ENCODE measurements at places on chromosomes 5 and 9.

DNA sequence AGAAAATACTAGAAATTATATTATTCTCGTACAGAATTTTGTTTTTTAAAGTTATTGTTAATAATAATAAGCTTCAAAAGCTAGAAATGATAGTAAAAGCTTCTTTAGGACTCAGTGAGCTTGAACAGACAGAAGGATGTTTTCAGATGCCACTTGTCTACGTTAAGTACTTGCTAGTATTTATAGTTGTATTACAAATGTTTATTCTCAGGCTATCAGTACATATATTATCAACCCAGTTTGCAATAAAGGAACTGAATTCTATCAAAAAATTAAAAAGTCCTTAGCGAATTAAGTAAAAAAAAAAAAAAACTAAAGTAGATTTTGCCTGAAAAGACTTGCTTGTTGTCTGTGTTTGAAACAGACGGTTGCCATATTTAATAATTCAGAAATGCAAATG is 23.9 kb downstream of the HCN1 start:
- no peak for DNase-seq

- DNase-seq: no peak
Observed at GRCh38 chr5:112996830-112997374, 20.3 kb downstream of the DCP2 start.

DNA sequence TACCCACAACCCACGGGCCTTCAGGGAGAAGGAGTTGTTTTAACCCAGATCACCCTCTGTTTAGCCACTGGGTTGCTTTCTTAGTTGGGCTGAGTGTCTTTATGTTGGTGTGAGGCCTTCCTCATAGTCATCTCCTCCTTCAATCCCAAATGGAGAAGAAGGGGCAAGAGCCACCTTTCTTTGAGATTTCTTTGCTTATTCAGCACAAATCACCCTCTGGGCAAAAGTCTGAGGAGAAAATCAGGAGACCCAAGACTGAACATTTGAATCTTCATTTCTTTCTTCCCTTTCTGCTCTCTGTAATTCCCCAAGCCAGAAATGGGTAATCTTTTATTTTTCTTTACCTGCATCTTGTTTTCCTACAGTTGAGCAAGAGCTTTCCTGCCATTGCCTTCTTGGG is 329.0 kb downstream of the TLE4 start:
- no peak for DNase-seq

- no peak for DNase-seq
Observed at GRCh38 chr5:178398901-178399700, 166.5 kb upstream of the PHYKPL start.

DNA sequence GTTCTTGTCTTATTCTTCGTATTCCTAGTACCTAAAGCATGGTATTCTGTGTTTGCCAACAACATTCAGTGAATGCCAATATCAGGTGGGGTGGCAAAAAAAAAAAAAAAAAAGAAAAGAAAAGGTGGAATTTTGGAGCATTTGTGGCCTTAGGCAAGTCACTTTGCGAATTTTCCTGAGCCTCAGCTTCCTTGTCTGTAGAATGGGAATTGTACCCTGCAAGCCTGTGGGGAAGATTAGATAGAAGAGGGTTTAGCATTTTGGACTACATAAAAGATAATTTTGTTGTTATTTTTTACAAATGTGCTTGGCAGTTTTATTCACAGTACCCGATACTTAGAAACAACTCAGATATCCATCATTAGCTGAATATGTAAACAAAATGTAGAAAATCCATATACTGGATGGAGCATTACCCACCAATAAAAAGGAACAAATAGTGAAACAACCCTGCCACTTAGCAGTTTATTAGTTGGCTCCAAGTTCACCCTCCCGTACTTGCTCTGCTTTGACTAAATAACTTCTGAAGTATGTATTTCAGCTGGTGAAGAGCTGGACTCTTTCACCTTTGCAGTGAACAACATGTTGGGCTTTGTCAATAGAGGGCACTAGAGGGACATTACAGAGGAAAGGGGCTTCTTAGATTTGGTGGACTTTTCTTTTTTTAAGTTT is 13.6 kb downstream of the UBE2D2 start:
- DNase-seq: peak; percentile 50

- DNase-seq: no peak
Observed at GRCh38 chr5:85108471-85108870, 723.8 kb upstream of the EDIL3 start.

- no peak for DNase-seq
Observed at GRCh38 chr5:124030043-124030491, 518.1 kb downstream of the CSNK1G3 start.

DNA sequence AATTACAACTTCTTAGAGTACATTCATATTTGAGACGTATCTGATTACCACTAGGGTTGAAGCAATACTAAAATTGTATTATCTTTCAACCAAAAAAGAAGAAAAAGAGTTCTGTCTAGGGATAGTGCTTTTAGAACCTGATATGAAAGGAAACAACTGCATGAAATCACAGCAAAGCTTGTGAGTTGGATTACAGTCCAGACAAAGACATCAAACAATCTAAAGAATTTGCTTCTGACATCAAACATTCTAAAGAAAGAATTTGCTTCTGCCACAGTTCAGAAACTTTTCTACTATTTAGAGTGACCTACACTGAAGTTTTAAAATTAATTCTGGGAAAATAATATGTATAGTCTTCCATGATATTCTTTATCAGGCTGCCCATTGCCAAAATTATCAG is 1141.1 kb upstream of the ACO1 start:
- DNase-seq: no peak

DNA sequence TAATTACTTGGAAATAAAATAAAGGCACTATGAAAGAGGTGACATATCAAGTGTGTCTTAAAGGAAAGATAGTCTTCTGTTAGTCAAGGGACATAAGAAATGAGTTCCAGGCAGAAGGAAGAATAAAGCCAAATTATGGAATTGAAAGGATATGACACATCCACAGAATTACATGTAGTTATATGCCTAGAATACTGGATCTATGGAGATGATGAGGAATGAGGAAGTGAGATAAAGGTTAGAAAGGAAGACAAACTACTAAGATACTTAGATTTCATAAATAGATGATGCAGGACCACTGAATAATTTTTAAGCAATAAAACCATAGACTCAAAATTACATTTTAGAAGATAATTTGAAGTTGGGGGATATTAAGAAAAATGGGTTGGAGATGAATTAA is 609.8 kb downstream of the PTPRD start:
- no peak for DNase-seq

- no peak for DNase-seq
Observed at GRCh38 chr9:69760278-69760610, 433 bp upstream of the PTAR1 start.

- DNase-seq: no peak
Observed at GRCh38 chr5:5979761-5980537, 398.4 kb downstream of the MED10 start.

GRCh38 chr9:97752274-97752673 is 55.1 kb upstream of the XPA start:
- DNase-seq: no peak

DNA sequence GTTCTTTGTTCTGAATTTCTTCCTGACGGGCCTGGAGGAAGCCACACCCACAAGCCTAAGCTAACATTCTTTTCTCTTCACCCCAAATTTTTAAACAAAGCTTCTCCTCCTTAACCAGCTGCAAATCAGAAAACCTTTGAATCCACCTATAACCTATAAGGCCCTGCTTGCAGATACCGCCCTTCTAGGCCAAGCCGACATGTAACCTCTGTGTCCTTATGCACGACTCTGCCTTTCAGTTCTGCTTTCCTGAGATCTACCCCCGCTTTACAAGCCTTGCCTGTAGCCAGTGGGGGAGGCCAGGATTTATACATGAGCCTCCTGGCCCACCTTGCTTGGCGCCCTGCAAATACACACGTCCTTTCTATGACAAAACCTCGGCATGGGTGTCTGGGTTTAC is 19.3 kb downstream of the BRD9 start:
- no peak for DNase-seq

DNA sequence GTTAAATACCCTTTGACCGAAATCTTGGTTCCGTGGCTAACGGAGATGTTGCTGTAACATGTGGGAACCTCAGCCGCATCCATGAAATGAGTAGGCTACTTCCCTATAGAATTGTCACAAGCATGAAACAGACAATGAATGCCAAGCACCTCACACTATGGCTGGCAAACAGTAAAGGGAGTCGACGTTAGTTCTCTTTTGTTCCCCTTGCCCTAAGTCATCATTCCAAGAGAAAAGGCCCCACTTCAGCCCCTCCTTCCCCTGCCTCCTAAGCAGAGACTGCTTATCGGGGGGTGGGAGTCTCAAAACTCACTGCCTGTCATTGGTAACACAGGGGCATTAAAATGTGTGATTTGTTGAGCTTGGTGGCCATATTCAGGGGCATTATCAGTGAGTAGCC is 159.6 kb downstream of the MAPKAP1 start:
- no peak for DNase-seq

- DNase-seq: no peak
Observed at GRCh38 chr9:133103987-133104505, 17.0 kb downstream of the RALGDS start.

DNA sequence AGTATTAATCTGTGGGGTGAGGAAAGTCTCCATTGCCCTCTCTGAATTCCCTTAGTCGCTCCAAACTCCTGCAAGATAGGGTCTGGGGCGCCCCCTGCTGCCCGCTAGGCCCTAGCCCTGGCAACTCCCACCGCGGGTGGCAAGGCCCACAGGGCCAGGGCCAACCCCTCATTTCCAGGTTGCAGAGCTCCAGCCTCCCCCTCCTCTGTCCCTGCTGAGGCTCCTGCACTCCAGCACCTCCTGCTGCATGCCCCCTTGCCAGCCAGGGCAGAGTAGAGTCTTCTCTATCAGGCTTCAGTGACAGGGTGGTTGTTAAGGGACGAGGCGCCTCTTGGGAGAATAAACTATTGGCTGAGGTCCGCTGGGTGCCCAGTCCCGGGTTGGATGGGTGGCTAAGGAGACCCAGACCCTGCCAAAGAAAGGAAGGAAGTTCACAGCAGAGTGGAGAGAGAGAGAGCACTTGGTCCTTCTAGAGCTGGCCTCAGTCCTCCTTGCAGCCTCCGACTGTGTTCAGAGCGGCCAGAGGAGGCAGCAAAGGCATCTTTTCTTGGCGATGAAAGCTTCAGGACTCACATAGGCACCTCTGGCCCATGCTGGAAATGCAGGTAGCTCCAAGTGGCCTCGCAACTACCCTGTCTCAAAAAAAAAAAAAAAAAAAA is 45.6 kb downstream of the SAR1B start:
- peak; percentile 77 for DNase-seq

DNA sequence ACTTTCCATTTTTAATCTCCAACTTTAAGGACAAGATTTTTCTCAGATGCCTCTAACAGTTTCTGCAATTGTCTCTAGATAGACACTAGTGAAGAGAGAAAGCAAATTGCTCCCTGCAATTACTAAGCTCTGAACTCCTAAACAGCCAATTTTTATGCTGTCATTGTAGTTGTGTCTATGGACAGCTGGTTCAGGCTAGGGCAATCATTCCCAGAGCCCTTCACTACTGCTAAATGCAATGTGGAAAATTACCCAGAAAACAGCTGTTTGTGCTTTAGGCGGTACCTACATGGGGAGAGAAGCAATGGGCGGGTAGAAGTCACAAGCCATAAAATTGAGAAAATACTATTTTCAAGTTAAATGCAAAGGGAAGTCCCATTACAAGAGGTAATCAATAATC is 211.6 kb downstream of the SPOCK1 start:
- no peak for DNase-seq

- no peak for DNase-seq
Observed at GRCh38 chr5:80466669-80467485, 21.0 kb upstream of the FAM151B start.

GRCh38 chr5:116272281-116272941 is 187.6 kb downstream of the COMMD10 start:
- DNase-seq: no peak

DNA sequence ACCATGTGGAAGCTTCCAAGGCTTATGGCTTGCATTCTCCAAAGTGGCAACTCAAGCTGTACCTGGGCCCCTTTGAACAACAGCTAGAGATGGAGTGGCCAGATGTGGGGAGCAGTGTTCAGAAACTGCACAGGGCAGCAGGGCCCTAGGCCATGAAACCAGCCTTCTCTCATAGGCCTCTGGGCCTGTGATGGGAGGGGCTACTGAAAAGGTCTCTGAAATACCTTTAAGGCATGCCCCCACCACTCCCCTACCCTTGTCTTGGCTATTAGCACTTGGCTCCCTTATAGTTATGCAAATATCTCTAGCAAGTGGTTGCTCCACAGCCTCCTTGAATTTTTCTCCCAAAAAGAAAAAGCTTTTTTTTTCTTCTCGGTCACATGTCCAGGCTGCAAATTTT is 1014.6 kb downstream of the DTWD2 start:
- no peak for DNase-seq

DNA sequence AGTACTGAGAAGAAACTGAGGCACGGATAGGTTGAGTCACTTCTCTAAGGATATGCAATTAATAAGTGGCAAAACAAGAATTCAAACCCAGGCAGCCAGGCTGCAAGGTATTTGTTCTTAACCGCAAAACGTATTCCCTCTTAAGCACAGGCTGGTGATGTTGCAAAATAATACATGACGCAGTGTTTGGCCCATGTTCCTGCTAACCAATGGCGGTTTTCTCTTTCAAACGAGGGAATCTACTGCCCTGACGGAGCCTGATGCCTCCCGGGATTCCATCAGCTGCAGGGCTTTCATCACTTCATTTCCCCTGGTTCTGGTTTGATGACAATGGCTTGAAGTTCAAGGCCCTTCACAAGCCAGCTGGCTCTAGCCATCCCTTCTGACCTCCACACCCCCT is 154.8 kb downstream of the SLIT3 start:
- DNase-seq: no peak

DNA sequence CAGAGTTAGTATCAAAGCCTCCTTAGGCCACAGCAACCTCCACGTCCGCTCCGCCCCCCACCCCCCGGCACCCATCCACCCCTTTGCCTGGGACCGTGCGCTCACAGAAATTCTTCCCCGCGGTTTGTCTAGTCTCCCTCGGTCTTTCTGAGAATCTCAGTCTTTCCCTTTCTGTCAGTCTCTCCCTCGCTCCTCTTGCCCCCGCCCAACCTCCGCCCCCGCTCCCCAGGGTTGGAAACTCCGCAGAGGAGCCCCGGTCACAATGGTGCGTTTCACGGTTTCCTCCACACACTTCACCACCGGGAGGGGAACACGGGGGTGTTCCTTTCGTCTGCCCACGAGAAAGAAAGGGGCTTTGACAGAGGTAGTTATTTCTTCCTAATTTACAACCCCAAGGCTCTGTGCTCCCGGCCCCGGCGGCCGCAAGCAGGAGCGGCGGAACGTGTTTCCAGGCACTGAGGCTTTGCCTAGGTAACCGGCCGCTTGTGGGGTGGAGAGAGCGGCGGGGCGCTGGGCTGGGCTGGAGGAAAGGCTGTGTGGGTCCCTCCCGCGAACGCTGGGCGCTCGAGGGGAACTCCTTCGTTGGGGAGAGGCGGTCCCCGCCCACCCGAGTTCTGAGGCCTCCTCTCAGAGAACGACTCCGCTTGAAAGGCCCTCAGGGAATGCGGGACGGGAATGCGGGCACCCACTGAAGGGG is 2.1 kb downstream of the NR4A3 start:
- peak; percentile 12 for DNase-seq

GRCh38 chr5:44637916-44638869 is 170.6 kb upstream of the MRPS30 start:
- DNase-seq: no peak

All from dermis microvascular lymphatic vessel endothelial cell (primary cell).